ENCODE measurements at places on chromosomes 4 and X.

DNA sequence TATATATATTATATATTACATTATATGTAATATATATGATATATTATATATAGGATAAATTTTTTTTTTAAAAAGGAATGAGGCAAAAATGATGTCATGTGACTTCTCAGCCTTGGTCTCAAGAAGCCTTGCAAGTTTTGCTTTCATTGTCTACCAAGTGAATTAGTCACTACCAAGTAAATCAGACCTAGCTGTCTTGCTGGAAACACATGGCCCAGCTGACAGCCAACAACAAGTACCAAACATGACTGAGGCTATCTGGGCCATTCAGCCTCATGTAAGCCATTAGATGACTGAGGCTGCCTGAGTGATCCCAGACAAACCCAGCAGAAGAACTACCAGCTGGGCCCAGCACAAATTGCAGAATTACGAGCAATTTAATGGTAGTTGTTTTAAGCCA lies 44.9 kb downstream of the HAND2 start:
- no peak for DNase-seq

GRCh38 chr4:40311811-40312346 lies 23.3 kb upstream of the CHRNA9 start:
- DNase-seq = no peak

DNA sequence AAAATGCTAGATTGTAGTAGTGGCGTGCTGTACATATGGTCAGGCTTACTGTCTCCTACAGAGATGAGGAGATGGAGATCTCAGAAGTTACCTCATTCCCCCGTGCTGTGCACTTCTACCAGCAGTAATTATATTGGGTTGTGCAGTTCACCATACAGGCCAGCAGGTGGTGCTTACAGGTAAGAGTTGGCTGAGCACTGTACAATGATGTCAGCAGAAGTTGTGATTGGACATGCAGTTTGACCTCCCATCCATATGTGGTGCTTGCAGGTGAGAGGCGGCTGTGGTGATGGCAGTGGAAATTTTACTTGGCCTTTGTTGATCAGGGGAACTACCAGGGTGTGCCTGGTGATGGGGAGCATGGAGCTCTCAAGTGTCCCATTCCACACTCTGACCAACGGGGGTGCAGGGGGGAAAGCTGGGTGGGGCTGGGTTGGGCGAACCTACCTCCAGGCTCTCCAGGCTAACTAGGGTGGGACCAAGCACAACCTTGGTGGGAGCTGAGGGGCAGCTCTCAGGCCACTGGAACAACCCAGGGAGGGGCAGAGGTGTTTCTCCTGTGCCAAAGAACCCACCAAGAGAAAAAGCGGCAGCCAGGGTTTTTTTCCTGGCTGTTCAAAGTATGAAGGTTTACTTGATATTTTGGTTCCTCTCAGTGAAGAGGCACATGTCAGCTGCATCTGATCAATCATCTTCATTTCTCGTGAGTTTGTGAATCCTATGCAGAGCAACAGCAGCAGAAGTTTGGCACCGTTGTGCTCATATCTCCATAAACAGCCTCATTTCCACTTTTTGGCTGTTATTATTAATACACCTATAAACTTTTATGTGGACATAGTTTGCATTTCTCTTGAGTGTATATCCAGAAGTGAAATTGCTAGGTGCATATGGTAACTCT lies 73.8 kb upstream of the FREM3 start:
- DNase-seq = peak; percentile 2

GRCh38 chr4:143397335-143397734 lies 60.7 kb downstream of the GAB1 start:
- no peak for DNase-seq

DNA sequence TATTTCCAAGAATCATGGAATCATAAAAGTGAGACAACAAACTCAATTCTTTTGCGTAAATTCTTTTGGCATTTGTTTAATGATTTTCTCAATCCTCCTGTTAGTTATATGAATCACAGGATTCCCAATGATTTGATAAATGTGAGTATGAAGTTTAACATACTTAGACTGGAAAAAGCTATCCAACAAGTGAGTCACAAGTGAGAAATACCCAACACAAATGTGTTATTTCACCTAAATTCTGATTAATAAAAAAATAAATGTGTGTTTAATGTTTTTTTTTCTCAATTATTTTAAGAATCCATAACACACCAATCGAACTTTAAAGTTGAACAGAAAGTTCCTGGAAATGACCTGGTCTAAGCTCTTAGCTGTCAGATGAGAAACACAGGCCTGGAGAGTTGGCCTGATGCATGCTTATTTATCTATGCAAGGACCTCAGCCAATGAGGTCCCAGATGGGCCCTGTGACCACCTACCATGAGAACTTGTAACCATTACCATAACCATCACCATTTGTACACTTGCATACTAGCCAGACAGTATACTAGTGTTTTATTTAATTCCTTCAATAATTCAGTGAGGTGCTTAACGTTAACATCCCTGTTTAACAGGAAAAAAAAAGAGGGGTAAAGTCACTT lies 386.7 kb downstream of the SPRY1 start:
- no peak for DNase-seq

- no peak for DNase-seq
These were observed 20.1 kb upstream of the SASH3 start for GRCh38 chrX:129759576-129760061.

- DNase-seq = no peak
These were observed 116.2 kb downstream of the CDS1 start for GRCh38 chr4:84699001-84699671.

DNA sequence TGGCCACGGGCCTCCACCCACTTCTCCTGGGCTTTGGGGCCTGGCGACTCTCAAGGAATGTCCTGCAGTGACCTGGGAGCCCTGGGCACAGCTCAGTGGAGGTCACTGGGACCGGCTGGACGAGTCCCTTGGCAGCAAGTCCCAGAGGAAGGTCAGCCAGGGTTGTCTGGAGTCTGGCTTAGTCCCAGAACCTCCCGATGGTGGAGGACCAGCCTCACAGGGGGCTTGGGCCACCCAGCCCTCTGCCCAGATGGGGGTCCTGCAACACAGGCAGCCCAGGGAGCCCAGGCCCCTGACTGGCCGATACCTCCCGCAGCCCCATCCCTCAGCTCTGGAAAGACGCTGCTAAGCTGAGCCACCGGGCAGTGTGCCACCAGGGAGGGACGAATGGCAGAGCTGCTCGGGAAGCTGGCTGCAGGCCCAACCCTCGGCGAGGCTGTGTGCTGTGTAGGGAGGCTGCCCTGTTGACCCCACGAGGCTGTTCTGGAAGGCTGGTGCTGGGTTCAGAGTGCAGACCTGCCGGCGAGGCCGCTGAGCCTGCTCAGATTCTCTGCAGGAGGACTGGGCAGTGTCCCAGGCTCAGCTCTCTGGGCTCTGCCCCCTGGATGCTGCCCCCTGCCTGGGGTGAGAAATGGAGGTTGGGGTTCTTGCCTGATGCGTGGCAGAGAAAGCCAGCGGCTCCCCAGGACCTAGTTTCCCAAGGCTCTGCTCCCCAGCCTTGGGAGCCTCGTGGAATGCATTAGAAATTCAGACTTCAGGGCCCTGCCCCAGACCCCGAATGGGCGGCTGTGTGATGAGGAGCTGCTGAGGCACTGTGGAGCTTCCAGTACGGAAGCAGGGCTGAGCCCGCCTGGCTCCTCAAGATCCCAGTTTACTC lies 61.7 kb downstream of the ADRA2C start:
- peak; percentile 55 for DNase-seq

GRCh38 chrX:118588715-118589114 lies 93.1 kb downstream of the DOCK11 start:
- no peak for DNase-seq

GRCh38 chr4:25070545-25070944 lies 39.8 kb upstream of the LGI2 start:
- DNase-seq = no peak

DNA sequence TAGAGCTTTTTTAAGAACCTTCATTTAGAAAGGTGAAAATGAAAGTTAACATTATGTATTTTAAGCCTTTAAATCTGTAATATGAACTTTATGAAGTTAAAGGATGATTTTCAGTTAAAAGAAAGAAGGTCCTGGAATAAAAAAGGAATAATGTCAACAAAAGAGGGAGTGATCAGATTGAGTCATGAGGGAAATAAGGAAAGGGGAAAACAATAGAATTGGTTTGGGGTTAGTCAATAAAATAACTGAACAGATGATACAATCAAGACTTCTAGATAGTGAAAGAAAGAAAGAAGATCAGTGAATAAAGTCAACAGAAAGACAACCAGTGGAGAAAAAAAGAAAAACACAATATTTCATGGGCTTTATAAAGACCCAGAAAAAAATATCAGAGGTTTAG lies 291.6 kb upstream of the ARSJ start:
- no peak for DNase-seq

- DNase-seq = no peak
These were observed 3.4 kb downstream of the RHOH start for GRCh38 chr4:40199999-40200874.

GRCh38 chrX:37347420-37347819 lies 1.7 kb upstream of the PRRG1 start:
- no peak for DNase-seq

DNA sequence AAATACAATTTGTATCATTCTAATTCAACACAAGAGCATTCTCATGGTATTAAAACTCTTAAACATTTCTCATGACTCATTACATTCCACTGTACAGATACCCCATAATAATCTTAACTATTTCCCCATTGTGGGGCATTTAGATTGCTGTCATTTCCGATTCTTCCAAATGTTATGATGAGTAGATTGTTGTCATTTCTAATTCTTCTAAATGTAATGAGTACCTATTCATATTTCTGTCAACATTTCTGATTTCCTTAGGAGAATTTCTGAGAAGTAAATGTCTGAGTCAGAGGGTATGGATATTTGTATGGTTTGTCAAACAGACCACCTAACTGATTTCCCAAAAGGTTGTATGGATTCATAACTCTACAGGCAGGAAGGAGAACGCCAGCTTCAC lies 8.3 kb downstream of the S100G start:
- DNase-seq = no peak

GRCh38 chr4:20683766-20684165 lies 16.5 kb upstream of the PACRGL start:
- DNase-seq = no peak

GRCh38 chr4:110122201-110122600 lies 76.2 kb downstream of the ELOVL6 start:
- DNase-seq = no peak

DNA sequence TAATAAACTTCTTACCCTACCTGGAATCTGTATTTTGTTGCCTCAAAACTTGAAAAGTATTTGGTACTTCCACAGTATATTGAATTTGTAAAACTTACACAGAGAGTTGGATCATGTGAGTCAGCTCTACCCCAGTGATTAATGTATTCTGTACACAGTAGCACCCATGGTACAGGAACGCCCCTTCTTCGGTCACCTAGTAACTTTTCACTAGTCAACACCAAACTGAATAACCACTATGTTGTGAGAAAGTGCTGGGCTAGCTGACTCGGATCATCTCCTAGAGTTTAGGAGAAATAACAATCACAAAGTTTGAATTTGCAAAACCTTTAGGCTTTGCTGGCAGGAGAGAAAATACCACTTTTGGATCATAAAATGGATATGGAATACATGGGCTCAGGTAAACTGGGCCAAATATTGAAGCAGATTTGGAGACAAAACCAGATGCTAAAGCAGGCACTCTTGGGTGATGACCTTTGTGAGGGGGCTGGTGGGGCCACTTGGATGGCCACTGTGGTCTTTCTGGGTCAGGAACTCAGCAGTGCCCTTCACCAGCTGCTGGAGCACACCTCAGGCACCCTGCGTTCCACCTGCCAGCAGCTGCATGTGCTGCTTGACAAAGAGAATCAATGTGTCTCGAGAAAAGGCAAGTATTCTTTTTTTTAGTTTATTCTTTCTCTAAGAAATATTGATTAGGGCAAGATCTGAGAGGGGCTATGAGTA lies at the start of gene DTHD1:
TSS of gene DTHD1 (plus strand) at position 233 of the 723 bp plus-strand sequence. CDS start at position 376, 143 bp downstream.
- no peak for DNase-seq

DNA sequence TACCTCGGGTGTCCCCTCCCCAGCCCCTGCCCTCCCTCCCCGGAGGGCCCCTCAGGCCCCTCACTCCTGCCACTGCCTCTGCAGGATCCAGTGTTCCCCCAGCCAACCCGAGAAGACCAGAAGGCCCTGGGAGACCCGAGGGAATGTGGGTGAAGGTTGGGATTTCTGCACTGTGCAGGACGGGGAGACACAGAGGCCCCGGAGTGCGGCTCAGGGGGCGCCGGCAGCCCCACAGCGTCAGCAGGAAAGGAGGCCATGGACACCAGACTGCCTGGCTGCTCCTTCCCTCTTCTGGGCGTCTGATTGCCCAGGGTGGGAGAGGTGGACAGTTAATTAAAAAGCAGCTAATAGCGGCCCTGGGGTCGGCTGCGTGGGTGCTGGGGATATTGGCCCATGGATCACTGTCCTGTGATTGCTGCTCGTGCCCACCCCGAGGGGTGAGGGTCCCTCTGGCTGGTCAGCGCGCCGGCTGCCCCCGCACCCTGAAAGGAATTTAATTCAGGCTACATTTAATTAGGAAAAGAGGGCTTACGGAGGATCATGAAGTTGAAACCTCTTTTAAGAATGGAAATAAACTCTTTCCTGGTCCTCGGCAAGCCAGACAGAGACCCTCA lies 57.8 kb upstream of the NKX1-1 start:
- no peak for DNase-seq

DNA sequence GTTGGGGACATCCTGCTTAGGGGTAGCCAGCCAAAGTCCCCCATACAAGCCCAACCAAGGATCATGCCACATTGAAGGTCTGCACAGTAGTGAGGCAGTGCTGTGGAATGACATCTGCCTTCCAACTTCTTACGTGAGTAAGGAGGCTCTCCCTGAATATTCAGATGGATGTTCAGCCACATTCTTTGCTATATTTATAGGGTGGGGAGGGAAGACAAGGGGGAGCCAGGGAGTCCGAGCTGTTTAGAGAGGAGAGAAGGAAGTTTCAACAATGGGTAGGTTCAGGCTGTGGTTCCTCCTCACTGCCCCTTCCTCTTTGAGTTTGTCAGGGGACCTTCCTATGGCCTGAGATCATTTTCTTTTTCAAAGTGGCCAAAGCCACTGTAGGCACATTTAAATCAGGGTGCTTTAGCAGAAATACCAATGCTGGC lies 29.8 kb downstream of the MSN start:
- no peak for DNase-seq

DNA sequence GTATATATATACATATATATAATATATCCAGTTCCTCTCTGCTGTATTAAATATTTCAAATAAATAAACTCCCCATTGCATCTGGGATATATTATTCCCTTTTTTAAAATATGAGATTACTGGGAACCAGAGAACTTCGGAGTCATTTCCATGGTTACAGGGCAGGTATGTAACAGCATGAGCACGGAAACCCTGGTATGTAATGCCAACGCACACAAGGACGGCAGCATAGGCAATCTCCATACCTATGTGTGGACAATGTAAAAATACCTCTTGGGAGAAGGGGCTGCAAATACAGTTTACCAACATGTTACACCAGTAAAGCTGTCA lies 62.8 kb downstream of the NUDT10 start:
- no peak for DNase-seq

All from HuH-7.5 (cell line).